ENCODE measurements at places on chromosomes 13 and 19. TPM values are rescaled to one million over a fixed set of nuclear protein-coding genes. Genes with fewer than 3 reads are reported as not detected.

The PDE4C gene
- total RNA-seq = 10.3 TPM

The CDADC1 gene
- total RNA-seq = 18.5 TPM

The ISYNA1 gene
- 33.0 TPM for total RNA-seq

The ODAD3 gene
- 6.0 TPM for total RNA-seq

The SIGLEC9 gene
- total RNA-seq = 4.5 TPM

The ZNF665 gene
- 4.0 TPM for total RNA-seq

DNA sequence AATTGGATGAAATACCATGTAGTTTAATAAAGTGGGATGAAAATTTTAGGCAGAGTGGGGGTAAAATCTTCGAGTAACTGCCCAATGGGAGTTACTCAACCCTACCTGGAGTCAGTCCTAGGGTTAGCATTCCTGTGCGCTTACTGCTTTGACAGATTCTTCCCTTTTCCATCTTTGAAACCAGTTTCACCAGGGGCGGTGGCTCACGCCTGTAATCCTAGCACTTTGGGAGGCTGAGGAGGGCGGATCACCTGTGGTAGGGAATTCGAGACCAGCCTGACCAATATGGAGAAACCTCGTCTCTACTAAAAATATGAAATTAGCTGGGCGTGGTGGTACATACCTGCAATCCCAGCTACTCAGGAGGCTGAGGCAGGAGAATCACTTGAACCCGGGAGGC, 37.0 kb upstream of the CXCL17 start:
- no peak for DNase-seq

GRCh38 chr13:58906329-58907007, 1257.3 kb downstream of the DIAPH3 start:
- DNase-seq = peak; percentile 43

GRCh38 chr19:10000171-10000826, 10.0 kb downstream of the COL5A3 start:
- DNase-seq = peak; percentile 52

GRCh38 chr13:105665284-105665683, 870.2 kb downstream of the EFNB2 start:
- DNase-seq = no peak

DNA sequence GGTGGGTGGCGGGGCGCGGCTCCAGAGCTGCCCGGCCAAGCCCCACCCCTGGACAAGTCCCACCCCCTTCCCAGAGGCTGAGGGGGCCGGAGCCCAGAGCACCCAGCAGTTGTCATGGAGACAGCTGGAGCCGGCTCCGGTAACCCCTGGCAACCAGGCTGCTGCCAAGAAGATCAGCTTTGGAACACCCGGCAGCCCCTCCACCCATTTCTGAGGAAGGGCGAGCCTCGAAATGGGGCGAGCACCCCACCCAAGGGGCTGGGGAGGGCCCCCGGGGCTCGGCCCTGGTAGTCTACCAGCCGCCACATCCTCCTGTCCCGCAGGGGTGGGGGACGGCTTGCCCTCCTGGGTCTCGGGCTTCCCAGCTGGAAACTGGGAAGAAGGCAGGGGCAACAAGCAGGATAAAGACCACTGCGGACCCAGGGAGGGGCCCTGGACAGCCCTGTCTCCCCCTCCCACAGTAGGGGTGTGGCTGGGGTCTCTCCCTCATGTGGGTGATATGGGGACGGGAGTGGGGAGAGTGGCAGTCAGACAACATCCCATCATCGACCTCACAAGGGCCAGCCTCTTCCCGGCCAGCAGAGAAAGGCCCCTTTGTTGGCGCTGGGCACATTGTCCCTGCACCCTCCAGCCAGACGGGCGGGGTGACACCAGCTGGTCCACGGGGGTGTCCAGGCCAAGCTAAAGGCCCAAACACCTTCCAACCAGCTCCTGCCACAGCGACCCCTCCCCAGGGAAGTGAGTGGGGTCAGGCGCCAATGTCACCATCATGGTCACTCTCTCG, 1.5 kb downstream of the CERS1 start:
- peak; percentile 95 for DNase-seq

Measured in dorsolateral prefrontal cortex (tissue), 122 donors.